Ecto neural progenitor cell (in vitro differentiated cells): ENCODE measurements at places on chromosomes 2 and 18.

- no peak for DNase-seq
Measured at GRCh38 chr2:210072922-210073509, 70.6 kb downstream of the RPE start.

DNA sequence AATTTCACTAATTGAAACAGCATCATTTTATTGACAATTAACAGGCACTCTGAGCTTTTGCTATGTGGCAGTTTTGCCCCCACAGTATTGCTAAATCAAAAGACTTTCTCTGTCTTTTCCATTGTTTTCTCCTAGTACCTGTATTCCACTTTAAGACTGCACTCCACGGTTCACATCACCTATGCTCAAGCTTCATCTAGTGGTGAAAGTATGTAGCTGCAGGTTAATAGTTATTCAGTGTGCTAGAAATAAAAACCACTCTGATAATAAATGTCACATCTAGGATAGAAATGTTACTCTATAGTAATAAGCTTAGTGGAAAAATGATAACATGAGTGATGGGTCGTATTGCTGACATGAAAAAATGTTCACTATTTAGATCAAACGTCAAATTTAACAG, 24.6 kb downstream of the ARL6IP6 start:
- no peak for DNase-seq

DNA sequence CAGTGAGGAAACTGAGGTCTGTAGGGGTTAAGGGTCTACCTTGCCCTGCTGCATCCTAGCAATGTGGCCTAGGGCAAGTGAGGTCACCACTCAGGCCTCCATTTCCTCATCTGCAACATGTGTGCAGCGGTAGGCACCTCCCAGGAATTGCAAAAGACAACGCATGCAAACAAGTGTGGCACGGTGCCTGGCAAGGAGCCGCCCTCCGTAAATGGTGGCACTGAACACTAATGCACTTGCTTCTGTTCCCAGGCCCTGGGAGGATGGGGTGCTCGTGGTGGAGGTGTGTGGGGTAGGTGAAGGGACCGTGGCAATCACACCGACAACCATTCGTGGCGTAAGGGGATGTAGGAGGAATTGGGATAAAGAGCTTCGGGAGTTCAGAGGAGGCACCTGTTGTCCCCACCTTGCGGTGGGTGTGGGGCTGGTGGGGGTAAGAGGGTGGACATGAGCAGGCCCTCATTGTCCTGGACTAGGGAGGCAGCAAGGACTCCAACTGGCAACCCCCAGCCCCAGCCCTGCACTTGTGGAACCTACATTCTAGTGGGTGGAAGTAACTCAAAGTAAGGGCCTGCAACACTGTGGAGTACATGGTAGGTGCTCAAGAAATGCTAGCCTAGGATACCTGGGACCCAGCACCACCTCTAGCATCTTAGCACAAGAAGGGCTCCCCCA, 26.0 kb downstream of the ATOH8 start:
- DNase-seq, result no peak

DNA sequence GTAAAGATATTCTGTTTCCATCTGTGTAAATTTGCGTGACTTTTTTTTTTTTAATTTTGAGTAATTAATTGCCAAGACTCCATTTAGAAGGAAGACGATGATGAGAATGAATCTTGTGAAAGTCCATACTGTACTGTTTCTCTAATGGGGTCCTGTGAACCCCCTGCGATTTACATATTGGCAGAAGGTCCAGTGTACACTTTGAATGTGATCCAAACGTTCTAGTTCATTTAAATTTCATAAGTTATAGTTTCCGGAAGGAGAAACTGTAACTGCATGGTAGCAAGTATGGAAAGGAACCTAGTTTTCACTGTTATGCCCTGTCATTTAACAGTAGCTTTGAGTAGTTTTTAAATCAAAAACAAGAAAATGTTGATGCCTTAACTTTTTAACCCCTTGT, 166.7 kb downstream of the FMNL2 start:
- DNase-seq, result no peak

GRCh38 chr2:66186537-66186936, 248.4 kb upstream of the MEIS1 start:
- DNase-seq, result no peak

DNA sequence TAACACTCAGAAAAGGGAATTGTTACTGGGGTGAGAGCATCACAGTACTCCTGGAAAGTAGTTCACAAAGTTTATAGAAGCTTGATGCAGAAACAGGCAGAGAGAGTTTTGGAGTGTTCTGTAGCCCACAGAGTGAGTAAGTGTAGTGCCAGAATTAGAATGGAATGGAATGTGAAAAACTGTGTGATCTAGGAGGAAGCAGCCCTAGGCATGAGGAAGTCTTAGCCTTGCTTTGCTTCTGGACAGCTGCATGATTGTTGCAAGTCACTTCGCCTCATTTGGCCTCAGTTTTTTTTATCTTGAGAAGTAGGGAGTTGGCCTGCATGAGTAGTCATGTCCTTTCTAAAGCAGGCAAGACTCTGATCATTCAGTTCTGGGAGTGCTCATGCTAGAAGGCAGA, 10.9 kb downstream of the SERPINB12 start:
- no peak for DNase-seq

DNA sequence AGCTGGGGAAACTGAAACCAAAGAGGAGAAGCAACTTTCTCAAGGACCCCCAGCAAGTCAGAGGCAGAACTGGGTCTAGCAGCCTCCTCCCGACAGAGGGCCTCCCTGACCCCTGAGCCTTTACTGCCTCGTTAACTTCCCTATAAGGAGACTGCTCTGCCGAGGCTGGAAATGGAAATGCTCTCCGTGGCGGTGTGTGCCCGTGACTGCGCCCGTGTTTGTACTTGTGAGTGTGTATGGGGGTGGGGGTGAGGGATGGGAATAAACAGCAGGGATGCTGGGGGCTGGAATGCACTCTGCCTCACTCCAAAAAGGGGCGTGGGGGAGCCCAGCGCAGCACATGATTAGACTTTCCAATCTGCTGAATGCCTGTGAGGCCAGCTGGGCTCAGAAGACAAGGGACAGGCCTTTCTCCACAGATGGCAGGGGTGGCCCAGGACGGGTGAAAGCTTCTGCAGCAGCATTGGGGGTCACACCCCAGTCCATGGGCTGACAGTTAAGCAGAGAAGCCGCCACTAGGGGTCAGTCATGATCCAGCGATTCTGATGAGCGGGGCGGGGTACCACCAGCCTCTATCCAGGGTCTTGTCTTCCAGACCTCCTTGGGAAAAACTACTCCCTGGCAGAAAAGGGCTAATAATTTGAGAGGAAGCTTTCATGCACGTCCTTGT, 26.8 kb downstream of the MPHOSPH10 start:
- peak; percentile 88 for DNase-seq

DNA sequence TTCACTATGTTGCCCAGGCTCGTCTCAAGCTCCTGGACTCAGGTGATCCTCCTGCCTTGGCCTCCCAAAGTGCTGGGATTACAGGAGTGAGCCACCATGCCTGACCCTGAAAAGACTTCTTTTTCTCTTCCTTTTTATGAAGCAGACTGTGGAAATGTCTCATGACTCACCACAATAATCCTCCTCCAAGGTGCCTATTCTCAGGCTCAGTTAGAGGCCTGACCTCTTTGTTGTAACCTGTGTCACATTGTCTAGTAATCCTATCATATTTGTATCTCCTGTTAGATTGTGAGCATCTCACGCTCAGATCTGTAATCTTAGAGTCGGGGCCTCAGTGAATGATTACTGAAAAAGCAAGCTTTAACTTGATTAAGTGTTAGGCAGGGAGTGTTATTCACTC, 18.3 kb upstream of the TAF4B start:
- DNase-seq, result no peak

GRCh38 chr2:60140185-60140584, 413.3 kb downstream of the BCL11A start:
- DNase-seq, result no peak

- no peak for DNase-seq
Measured at GRCh38 chr2:170341684-170342623, 164.0 kb downstream of the MYO3B start.

GRCh38 chr2:5111581-5111980, 580.6 kb upstream of the SOX11 start:
- DNase-seq, result no peak

GRCh38 chr2:214830794-214831346, 21.4 kb upstream of the BARD1 start:
- DNase-seq, result no peak

- DNase-seq, result no peak
Measured at GRCh38 chr2:201151127-201151981, 31.6 kb upstream of the CASP10 start.

DNA sequence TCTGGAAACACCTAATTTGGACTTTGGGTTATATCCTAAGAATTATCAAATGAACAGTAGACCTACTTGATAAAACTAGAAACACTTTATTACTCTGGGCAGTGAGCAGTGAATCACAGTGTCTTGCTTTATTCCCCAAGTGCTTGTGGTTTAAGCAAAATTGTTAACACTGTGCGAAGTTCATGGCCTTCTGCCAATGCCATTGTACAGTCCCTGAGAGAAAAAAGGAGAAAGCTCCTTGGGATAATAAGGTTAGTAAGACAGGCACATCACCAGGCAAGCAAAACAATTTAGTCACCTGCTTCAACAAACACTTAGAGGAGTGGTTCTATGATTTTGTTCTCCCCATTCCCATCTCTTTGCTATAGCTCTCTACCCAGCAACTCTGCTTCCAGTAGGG, 39.8 kb downstream of the ADCYAP1 start:
- DNase-seq, result no peak

GRCh38 chr2:144099340-144099739, 420.6 kb downstream of the ZEB2 start:
- DNase-seq, result no peak

GRCh38 chr18:78981989-78982620, 2.5 kb downstream of the SALL3 start:
- DNase-seq, result no peak

DNA sequence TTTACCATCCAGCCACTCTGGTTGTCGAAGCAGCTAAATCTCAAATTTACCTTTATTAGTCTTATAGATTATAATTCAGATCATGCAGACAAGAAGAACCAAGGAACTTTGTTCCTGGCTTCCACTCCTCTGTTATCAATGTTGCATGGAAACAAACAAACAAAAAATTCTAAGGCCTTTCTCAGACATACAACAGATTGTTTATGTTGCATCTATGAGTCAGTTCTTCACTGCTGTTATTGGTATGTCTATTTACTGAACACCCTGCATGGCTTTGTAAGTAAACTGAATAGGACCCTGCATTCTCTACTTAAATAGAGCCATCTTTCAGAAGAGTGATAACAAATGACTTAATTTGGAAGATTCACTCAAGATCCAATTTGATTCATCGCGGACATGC, 1.6 kb upstream of the ANKRD44 start:
- no peak for DNase-seq

DNA sequence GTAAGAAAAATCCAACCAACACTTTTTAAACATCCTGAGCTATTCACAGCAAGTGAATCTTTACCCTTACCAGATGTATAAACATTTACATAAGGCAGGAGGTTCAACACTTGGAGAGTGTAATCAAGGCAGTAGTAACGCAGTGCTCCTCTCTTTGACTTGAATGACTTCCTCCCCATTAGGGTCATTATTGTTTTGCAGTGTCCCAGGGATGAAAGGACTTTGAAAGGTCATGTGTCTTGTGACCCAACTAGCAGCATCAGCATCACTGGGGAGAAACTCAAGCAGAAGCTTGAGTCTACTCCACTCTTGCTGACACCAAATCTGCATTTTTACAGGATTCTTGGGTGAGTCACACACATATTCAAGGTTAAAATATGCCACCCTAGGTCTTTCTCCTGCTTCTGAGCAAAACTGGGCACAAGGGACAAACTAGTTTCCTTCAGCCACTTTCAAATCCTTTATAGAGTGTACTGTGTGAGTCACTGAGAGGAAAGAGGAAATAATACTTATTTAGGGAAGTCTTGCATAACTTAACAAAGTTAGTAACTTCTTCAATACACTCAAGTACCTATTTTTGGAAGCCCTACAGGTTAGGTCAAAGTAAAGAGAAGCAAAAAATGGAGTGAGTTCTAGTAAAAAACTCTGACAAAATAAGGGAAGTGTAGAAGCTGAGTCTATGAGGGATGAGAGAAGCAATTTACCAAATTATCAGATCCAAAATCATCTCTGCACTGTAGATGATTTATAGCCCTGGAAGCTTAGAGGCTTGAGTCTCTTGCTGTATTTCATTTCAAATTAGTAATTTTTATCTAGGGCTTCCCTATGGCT, 51.0 kb upstream of the EML4 start:
- no peak for DNase-seq

- no peak for DNase-seq
Measured at GRCh38 chr18:48121752-48122151, 191.3 kb upstream of the SMAD2 start.

- DNase-seq, result no peak
Measured at GRCh38 chr18:76564655-76565237, 69.7 kb upstream of the ZNF516 start.

DNA sequence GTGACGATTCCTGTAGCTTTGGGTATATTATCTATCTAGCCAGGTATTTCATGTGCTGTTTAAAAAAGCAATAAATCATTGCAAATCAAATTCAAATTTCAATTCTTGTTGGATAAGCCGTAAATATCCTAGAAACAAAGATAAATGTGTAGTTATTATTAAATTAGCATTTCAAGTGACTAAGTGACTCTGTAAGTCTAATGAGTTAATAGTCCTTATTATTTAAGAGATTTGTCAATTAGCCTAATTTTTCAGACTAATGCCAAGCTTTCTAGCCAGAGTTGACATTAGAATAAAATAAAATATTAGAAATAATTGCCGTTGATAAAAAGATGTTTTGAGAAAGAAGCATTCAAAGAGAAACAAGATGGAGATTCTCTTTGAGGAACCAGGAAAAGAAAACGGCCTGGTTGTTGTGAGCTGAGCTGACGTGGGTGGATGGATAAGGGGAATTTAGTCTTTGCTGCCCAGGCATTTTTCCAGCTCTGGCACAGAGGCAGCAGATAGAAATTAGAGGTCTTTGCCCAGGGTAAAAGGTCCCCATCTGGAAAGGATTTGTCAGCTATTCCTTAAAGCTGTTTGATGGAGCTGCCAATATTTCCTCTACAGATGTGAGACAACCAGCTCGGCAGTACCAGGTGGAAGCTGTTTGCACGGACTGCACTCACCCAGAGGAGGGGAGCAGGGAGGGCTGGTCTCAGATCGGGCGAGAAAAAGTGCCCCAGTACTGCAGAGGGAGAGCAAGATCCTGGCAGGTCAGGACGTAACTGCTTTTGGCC, 117.3 kb upstream of the SEC11C start:
- no peak for DNase-seq

DNA sequence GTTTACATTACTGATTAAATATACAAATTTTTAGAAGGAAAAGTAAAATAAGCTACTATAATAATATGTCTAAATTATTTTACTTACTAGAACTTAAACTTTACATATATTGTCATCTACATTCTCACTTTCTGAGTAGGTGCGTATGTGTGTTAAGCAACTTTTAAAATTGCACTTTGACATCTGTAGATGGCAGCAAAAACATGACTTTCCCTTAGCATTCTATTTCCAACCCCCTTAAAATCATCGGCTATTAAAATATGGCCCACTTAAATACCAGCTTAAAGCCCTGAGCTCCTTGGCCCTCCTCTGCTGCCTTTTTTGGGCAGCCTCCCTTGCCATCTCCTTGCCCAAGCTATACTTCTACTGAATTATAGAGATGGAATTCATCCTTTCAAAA, 78.0 kb downstream of the UPP2 start:
- DNase-seq, result no peak
